Esophagus muscularis mucosa (tissue), 4 donors: ENCODE measurements at places on chromosomes 2 and 18.

- no peak for DNase-seq
Measured at GRCh38 chr2:60710707-60711106, 45.4 kb upstream of the PAPOLG start.

DNA sequence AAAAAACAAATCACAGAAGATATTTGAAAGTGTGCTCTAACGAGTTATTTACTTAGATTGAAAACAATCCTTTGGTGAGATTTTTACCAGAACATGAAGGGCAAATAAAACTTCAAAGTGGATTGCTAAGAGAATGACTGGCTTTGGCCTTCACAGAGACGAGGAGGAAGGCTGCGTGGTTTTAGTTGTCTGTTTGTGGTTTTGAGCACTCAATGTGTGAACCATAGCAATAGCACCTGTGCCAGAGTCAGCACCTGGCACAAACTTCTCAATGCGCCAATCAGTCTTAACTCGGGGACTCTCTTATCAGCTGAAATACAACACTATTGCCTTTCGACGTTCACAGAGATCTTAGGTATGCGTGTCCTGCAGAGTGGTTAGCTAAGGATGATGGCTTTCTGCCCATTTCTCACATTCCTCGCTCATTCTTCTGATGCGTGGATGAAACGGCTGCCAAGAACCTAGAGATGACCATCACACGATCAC, 70.0 kb downstream of the MBP start:
- no peak for DNase-seq

- no peak for DNase-seq
Measured at GRCh38 chr2:144663207-144663606, 143.3 kb upstream of the ZEB2 start.

GRCh38 chr18:79702906-79703305, 23.3 kb downstream of the CTDP1 start:
- no peak for DNase-seq

- no peak for DNase-seq
Measured at GRCh38 chr2:217535957-217536708, 466.7 kb downstream of the TNS1 start.

- no peak for DNase-seq
Measured at GRCh38 chr2:154125891-154126290, 254.2 kb downstream of the GALNT13 start.

DNA sequence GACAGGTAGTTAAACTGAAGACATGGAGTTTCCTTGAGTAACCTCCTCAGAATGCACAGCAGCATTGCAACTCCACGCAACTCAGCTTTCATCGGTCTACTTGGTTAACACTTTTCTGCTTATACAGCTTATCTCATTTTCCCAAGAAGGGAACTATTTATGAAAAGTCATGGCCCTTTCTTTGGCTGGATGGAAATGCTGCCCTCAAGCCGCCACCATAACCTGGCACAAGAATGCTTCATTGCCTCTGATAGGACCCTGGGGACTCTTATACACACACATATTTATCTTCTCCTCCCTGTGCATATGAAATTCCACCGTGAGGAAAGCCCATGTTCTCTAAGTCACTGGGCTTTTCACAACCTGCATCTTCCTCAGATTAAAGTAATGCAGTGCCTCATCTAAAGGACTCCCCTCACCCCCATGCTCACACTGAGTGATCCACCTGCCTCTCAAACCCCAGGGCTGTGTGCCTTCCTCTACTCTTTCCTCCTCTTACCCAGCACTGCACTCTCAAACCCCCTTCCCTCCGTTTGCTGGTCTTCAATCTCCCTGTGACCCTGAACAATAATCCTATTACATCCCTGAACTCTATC, 192.0 kb upstream of the HNRNPA3 start:
- no peak for DNase-seq

- DNase-seq: no peak
Measured at GRCh38 chr2:183490914-183491313, 366.7 kb downstream of the NUP35 start.

GRCh38 chr2:216681683-216682082, 13.7 kb downstream of the IGFBP5 start:
- no peak for DNase-seq

DNA sequence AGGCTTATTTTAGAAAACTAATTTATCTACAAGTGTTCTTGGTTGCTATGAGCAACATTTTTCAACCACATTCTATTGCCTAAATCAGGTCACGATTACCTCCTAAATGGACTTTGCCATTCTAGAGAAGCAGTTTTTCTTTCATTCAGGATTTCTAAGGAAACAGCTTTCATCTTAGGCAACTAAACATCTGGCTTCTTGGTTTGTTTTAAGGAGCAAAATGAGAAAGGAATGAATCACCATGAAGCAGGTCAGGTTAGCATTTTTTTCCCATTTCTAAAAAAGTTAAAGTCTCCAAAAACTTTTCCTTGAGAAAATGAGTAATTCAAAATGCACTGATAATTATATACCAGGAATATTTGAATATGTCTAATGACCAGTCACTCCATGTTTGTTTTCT, 114.8 kb downstream of the GAREM1 start:
- DNase-seq: no peak

DNA sequence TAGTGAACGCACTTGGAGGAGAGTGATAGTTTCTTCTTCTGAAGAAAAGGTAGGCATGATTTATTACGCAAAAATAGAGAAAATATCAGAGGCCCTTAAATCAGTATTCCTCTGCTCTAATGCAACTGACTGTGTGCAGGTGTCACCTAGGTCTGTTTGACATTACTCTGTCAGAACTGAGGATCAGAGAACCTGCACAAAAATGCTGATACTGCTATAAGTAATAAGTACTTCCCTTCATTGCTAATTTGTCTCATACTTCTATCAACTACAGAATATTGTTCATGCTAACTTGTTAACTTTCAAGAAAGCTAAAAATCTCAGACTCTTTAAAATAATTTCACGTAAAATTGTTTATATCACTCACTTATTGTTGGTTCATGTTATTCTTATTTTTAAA, 358.5 kb downstream of the ZNF804A start:
- no peak for DNase-seq

GRCh38 chr2:242065426-242065825, 195.9 kb downstream of the RTP5 start:
- peak; percentile 37 for DNase-seq

- DNase-seq: no peak
Measured at GRCh38 chr2:197975931-197976519, 171.6 kb downstream of the PLCL1 start.

GRCh38 chr2:127479219-127479825, 47.0 kb downstream of the IWS1 start:
- DNase-seq: no peak

DNA sequence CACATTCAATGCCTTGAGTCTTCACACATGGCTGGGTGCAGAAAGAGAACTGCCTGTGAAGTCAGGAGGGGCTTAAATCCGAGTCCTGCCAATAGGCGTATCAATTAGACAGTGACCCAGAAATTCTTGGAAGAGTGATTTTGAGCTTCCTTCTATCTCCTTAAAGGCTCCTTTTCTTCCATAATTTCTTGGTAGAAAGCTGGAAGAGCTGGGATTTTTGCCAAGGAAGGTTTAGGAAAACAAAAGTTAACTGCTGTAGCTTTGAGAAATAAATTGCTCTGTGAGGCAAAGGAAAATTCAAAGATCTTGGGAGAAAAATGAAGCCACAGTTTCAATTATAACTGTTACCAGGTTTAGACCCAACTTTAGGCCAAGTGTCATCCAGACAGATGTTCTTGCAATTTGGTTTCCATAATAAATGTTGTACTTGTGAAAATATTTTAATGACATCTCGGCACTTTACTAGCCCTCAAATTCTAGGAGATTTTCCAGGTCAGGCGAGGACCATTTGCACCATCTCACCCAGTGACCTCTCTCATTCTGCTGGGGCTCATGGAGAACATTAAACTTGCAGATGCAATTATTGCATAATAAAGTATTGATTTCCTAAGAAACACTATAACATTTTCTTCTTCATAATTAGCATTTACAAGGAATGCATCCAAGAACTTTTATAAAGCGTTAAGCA, 329.7 kb upstream of the MEIS1 start:
- no peak for DNase-seq

DNA sequence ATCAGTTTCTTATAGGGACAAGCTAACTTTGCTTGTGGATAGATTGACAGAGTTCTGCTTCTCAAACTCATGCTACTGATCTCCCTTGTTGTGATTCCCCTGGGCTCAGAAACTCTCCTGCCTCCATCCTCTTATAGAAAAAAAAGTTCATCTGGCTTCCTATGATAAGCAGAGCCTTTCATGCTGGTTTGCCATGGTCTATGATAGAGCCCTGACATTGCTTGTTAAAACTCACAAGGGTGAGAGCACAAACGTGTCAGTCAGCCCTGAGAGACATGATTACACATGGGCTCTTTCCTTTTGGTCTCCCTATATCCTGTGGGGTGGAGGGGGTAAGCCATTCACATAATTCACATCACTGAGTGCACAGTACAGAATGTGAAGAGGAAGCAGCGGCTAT, 121.8 kb downstream of the TDRD15 start:
- DNase-seq: peak; percentile 70
